ENCODE measurements at places on chromosomes 4 and X. TPM values are rescaled to one million over a fixed set of nuclear protein-coding genes. Genes with fewer than 3 reads are reported as not detected.

DNA sequence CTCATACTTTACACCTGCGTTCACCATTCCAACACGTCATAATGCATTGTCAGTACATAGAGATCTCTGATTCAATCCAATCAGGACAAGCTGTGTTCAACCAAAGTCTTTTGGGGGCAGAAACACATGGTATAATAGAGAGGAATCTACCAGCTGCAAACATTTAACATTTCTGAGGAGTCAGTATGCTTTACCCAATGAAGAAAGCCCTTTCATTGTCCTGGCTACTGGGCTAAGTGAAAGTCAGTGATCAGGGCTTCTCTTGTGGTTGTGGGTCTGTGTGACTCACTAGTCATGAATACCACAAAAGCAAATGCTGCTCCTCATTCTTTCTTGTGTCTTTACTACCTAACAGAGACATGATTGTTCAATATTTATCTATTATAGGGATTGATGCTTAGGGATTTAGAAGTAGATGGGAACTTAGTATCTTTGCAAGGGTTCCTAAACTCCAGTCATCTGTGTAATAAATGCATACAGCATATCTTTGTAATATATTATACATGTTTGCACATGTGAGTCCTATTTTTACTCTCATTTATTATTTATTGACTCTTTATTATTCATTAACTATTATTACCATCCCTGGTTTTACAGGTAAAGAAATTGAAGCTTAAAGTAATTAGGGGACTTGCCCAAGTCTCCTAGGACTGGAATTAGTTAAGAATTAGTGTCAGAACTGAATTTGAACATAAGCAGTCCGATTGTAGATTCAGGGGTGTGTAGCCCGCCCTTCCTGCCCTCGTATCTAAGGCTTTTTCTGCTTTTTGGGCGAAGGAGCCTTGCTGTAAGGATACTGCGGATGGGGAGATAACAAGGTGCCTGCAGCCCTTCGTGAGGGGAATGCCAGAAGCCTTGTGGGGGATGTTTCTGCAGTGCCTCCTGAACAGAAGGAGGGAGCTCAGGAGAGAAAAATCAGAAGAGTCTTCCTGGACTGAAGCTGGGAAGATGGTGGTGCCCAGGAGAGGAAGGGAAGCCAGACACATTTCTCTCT, 353.1 kb upstream of the BOD1L1 start:
- peak; percentile 24 for DNase-seq

DNA sequence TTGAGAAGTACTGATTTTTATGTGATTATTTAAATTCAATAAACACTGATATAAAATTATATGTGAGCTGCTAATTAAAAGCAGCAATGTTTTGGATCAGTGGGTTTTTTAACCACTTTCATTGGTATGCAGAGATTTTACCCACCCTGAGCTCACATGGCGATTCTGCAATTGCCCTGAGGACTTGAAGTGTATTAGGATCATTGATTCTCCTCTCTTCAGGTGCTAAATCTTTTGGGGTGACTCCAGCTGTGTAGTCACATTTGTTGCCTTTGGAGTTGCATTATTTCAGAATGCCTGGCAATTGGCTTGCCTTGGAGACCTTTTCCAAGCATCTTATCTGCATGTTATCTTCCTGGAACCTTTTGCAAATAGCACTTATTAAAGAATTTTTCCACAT, 51.3 kb downstream of the UGT8 start:
- DNase-seq: no peak

Gene HSD17B13
- 0.16 TPM for total RNA-seq

DNA sequence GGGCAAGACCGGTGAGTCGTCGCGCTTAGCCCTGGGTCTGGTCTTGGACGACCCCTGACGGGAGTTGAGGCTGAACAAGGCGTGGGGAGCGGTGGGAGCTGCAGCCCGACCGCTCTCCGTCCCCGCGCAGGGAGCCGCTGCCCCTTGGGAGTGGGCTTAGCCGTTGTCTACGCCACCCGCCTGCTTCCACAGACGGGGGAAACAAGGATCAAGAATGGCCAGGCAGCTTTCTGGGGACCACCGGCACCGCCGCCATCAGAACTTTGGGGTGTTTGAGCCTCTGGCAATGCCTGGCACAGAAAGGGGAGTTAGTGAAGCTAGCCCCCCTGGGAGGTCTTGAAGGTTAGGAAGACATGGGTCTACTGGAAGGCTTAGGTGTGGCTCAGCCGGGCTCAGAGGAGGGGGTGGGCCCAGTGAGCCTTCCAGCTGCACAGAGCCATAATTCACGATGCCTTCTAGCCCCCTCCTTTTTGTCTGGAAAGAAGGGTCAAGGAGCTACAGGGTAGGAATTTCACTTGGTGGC, 583 bp downstream of the RASL11B start:
- no peak for DNase-seq

Gene WAS
- 164 TPM for total RNA-seq

- DNase-seq: no peak
Measured at GRCh38 chr4:17915439-17915838, 104.7 kb downstream of the NCAPG start.

Gene SPATA18
- total RNA-seq: 0.26 TPM

DNA sequence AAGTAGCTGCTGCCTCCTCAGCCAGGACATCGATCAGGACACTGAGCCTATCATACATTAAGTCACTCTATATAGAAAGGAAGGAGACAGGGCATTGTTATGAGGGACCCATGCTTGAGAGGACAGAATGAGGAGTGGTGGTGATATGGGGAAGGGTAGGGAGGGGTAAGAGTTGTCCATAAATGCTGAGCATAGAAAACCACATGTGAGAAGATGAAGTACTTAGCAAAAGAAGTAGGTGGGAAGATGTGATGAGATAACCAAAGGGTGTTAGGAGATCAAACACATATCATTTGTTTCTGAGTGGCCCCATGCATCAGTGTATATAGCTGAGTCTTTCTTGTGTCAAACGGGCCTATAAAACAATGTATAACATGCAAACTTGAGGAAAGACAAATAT, 84.1 kb downstream of the DGKK start:
- DNase-seq: no peak

Gene PCSK1N
- total RNA-seq: not detected

Gene DYNLT3
- total RNA-seq: 16.1 TPM

Gene CTAG1B
- total RNA-seq: not detected

DNA sequence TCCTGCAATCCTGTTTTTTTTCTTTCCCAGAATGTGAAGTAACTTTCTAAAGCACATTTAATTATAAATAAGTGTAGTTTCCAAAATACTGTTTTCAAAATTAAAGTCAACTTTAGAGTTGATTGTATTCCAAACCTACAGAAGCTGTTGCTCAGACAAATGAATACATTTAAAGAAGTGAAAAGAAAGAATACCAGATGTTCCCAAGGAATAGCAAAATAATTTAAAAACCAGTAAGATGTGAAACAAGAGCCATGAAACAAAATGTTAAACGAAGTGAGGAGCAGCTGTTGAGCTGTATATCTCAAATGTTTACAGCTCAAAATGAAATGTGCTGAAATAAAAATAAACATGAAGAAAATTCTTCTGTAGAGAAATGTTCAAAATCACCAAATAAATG, 627.4 kb upstream of the NDST4 start:
- DNase-seq: no peak

GRCh38 chrX:1378306-1378759, 13.6 kb downstream of the SLC25A6 start:
- DNase-seq: no peak

Gene ZNF630
- total RNA-seq: 1.6 TPM

GRCh38 chr4:40190880-40191815, 5.7 kb upstream of the RHOH start:
- peak; percentile 48 for DNase-seq

DNA sequence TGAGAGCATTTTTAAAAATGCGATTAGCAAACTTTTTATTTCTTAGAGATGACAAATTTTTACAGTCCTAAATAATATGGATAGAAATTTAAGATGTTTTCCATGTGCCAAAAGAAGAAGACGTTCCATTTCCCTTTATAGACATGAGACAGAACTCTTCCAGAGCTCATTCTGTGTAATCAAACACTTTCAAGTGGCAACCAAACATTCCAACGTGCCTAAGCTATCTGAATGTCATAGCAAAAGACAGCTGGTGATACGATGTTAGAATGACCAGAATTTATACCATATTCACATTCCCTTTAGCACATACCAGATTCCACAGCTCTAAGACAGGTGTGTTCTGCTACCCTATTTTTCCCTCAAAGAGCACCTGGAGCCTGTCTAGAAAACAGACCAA, 133.2 kb downstream of the ENOX2 start:
- DNase-seq: no peak

- no peak for DNase-seq
Measured at GRCh38 chr4:15738877-15739276, 36.0 kb downstream of the BST1 start.

Gene GUCY1A1
- 0.24 TPM for total RNA-seq

- DNase-seq: no peak
Measured at GRCh38 chr4:2891294-2891693, 47.6 kb downstream of the ADD1 start.

- no peak for DNase-seq
Measured at GRCh38 chr4:154616287-154616686, 3.8 kb upstream of the FGG start.

Gene RBM47
- total RNA-seq: 0.60 TPM

GRCh38 chr4:22877486-22878052, 184.8 kb downstream of the GBA3 start:
- no peak for DNase-seq

DNA sequence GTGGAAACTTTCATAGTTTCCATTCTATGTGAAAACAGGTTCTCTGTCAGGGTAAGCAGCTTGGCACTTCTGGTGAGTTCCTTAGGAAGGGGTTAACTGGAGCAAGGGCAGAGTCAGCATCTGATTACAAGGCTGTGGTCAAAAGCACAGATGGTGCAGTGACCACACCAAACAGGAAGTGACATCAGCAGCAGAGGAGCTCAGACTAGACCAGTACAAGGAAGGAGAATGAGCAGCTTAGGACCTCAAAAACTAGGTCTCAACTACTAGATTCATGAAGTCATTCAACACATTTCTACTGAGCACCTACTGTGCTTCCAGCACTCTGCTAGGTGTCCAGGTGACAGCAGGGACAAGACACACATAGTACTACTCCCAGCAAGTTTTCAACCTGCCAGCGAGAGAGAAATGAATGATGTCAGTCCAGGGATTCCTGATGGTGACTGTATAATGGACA, 130.2 kb downstream of the AMELX start:
- DNase-seq: no peak

Gene SLIT2
- not detected for total RNA-seq
